Nucleus accumbens (tissue), 56 donors: ENCODE measurements at places on chromosomes 6 and 20.

- DNase-seq: no peak
These were observed 340.2 kb downstream of the HACE1 start for GRCh38 chr6:104519566-104519965.

- DNase-seq: no peak
These were observed 66.7 kb downstream of the GCNT2 start for GRCh38 chr6:10587656-10588406.

- DNase-seq: no peak
These were observed 67.9 kb upstream of the DOK5 start for GRCh38 chr20:54407459-54407858.

DNA sequence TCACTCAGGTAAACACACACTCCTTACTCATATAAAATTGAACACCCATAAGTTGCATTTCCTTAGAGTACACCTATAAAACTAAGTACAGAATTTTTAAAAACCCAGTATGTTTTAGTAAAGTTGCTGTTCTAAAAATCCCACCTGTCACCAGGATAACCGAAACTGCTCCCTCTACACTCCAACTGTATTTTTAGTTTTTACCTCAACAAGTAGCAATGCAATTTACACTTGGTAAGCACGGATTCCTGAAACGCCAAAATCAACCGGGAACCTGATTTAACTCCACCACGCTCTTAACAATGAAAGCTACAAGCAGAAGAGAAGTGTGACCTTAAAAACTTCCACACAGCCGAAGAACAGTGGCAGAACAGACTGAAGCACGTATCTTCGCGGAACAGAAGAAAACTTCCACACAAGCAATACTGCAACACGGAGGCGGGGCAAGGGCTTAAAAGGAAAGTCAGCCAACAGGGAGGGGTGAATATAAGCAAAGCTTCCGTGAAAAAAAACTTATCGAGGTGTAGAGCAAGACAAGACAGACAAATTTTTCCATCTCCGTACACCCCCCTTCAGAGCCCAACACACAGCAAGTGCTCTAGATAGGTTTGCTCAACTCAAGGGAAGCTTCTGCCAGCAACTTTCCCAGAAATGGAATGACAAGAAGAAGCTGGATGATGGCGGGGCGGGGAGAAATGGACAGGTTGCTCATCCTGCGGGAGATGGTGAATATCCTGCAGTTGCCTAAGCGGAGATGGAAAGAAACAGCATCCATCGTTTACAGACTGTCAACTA is 1.4 kb downstream of the STAU1 start:
- no peak for DNase-seq

- no peak for DNase-seq
These were observed 216.9 kb upstream of the SMLR1 start for GRCh38 chr6:130610303-130610702.

DNA sequence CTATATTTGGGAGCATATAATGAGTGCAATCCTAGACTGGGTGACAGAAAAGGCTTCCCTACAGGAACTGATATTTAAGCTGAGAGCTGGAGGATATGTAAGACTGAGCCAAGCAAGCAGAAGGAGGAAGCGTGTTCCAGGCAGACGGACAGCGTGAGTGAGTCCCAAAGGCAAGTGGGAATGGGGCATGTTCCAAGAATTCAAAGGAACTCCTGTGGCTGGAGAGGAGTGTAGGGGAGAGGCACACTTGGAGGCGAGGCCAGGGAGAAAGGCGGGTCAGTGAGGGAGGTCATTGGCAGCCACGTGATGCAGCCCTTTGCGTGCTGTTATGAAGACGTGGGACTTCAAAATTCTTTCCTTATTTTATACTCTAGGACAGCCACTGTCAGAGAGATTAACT is 27.9 kb upstream of the SGK1 start:
- no peak for DNase-seq
